ENCODE measurements at places on chromosomes 7 and 10.

GRCh38 chr7:108145401-108145800, 15.2 kb upstream of the LAMB4 start:
- DNase-seq: no peak

DNA sequence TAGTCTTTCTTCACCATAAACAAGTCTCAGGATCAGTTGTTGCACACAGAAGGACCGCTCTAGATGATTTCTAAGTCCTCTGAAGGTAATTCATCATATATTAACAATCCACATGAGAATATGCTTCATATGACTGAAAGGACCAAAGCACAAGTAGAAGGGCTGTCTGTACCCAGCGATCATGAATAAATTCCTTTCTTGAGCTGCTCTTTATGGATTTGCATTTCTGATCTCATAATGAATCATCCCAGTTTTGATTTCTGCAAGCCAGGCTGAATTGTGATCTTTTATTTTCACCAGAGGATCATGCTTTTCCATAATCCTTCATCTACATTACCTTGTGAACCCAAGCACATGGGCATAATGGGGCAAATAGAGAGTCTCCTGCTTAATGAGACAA, 675.6 kb downstream of the MAGI2 start:
- DNase-seq: peak; percentile 30

DNA sequence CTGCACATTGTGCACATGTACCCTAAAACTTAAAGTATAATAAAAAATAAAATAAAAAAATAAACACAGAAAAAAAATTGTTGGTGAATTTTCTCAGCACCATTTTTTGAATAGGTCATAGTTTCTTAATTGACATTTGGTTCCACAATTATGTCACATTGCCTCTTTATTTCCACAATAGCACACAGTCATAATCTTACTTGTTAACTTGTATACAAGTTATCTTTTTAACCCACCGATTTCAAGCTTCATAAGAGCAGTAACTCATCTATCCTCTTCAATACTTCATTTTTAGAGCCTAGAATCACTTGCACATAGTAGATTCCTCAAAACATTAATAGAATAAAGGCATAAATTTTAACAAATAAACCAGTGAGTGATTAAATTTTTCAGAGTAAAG, 1425.1 kb upstream of the LRRTM3 start:
- no peak for DNase-seq

GRCh38 chr7:93890464-93891068, at the start of gene TFPI2:
TFPI2 (minus strand) TSS chr7:93890753; CDS start chr7:93890678, 75 bp downstream.
- DNase-seq: no peak
